Activated T-cell treated with anti-CD3 and anti-CD28 coated beads, Interleukin-2, amount 50 U/mL, for 72 hours (primary cell): ENCODE measurements at places on chromosomes 11 and 22.
A peak's percentile ranks its signal among the peaks of the same experiment; 100 is the strongest.

- H3K4me1 ChIP-seq = peaks cover 66% of the 10 kb centered on the region
- no peak overlapping the region for H3K27ac ChIP-seq
- DNase-seq = no peak
- H3K27me3 ChIP-seq = peaks cover 4% of the 10 kb centered on the region
- H3K4me3 ChIP-seq = no peak overlapping the region
- no peaks in the 10 kb centered on the region for H3K36me3 ChIP-seq
Observed at GRCh38 chr11:128575961-128576350, 11.4 kb downstream of the ETS1 start.

DNA sequence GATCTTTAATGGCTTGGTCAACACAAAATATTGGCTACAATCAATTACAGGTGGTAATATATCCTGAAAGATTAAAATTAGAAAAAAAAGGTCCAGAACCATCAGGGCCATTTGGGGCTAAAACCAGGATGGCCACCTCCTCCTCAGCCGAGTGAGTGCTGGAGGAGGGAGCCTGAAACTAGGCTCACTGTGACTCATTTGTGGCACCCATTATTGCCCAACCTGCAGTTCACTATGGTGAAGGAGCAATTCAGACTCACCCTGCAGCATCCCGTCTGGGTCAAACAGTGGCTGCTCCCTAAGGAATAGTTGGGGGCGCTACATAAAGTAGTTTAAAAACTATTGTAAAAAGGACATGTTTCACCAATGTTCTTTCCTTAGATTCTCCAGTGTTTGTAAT, 60.7 kb downstream of the GLYATL1 start:
- no peak for DNase-seq
- no peaks in the 10 kb centered on the region for H3K36me3 ChIP-seq
- no peaks in the 10 kb centered on the region for H3K4me1 ChIP-seq
- H3K27ac ChIP-seq = no peak overlapping the region
- H3K27me3 ChIP-seq = no peaks in the 10 kb centered on the region
- no peak overlapping the region for H3K4me3 ChIP-seq

DNA sequence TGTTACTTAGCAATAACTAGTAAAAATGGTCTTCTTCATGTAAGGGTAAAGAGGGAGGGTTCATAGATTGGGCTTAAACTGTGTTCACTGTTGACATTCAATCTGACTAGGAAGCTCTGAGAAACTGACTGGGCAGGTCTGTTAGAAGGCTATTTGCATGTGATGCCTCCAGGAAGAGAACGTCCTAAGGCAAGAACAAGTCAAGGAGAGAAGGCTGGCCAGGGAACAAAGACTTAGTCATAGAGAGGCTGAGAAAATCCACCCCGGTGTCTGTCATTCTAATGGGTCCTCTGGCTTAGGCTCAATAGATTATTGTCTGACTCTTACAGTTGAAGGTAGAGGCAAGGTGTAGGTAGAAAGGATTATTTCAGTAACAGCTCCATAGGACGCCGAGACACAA, 50.3 kb upstream of the CD44 start:
- DNase-seq = no peak
- H3K4me3 ChIP-seq = peak overlapping the region; percentile 18
- no peaks in the 10 kb centered on the region for H3K27me3 ChIP-seq
- peaks cover 55% of the 10 kb centered on the region for H3K4me1 ChIP-seq
- peaks cover 7% of the 10 kb centered on the region for H3K36me3 ChIP-seq
- H3K27ac ChIP-seq = peak overlapping the region; percentile 74

DNA sequence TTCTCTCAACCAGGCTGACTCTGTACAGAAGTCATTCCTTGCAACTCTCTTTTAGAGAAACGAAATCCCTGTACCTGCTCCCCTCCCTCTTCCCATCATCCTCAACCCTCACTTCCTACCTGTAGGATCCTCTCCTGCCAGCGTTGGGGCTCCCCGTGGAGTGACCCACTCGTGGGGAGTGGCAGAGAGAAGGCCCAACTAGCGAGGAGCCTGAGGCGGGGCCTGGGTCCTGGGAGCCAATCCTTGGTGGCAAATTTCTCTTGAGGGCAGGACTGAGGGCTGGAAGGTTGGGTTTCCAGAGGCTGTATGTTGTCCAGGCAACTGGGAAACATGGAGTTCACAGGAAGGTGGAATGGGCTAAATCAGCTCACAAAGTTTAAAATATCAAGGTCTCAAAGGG, 10.4 kb downstream of the NHERF4 start:
- H3K36me3 ChIP-seq = no peaks in the 10 kb centered on the region
- H3K4me1 ChIP-seq = peaks cover 10% of the 10 kb centered on the region
- no peak overlapping the region for H3K27ac ChIP-seq
- no peak for DNase-seq
- H3K4me3 ChIP-seq = no peak overlapping the region
- no peaks in the 10 kb centered on the region for H3K27me3 ChIP-seq

- H3K4me1 ChIP-seq = peaks cover 7% of the 10 kb centered on the region
- peaks cover 2% of the 10 kb centered on the region for H3K36me3 ChIP-seq
- H3K27me3 ChIP-seq = no peaks in the 10 kb centered on the region
- H3K4me3 ChIP-seq = no peak overlapping the region
Observed at GRCh38 chr11:65404210-65404609, 17.8 kb downstream of the FRMD8 start.

DNA sequence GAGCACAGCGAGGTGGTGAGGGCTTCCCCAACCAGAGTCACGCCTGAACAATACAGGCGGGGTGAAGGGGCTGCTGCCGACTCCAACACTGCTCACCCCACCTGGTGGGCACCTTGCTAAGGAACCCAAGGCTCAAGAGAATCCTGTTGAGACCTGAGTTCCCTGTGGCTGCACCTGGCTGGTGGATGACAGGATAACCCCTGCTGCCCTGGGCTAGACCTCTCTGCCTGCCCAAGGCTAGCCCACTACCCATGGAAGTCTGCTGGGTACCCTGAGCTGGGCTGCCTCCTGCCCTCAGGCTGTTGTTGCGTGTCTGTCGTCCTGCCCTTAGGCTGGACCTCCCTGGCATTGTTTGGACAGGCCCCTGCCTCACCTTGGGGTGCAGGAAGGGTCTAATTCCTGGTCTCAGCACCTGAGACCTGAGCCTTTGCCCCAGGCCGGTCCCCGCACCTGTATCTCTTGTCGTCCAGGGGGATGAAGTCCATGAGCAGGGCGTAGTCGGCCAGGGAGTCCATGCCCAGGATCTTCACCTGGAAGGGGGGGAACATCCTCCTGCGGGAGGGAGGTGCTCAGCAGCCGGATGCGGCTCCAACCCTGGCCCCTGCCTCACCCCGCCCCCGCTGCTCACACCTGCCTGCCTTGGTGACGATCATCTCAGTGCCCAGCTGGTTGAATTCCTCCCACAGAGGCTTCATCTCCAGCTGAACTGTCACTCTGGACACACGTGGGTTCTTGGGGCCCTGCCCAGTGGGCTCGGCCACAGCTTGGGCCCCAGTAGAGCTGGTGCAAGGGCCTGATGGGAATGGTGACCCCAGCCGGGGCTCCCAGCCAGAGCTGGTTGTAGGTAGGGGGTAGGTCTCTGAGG, 4.9 kb upstream of the NUDT8 start:
- no peaks in the 10 kb centered on the region for H3K27me3 ChIP-seq
- no peak overlapping the region for H3K27ac ChIP-seq
- no peak for DNase-seq
- no peaks in the 10 kb centered on the region for H3K36me3 ChIP-seq

GRCh38 chr11:71504531-71504930, 22.5 kb upstream of the KRTAP5-7 start:
- DNase-seq = no peak
- H3K36me3 ChIP-seq = peaks cover 23% of the 10 kb centered on the region
- H3K27ac ChIP-seq = no peak overlapping the region
- no peak overlapping the region for H3K4me3 ChIP-seq

DNA sequence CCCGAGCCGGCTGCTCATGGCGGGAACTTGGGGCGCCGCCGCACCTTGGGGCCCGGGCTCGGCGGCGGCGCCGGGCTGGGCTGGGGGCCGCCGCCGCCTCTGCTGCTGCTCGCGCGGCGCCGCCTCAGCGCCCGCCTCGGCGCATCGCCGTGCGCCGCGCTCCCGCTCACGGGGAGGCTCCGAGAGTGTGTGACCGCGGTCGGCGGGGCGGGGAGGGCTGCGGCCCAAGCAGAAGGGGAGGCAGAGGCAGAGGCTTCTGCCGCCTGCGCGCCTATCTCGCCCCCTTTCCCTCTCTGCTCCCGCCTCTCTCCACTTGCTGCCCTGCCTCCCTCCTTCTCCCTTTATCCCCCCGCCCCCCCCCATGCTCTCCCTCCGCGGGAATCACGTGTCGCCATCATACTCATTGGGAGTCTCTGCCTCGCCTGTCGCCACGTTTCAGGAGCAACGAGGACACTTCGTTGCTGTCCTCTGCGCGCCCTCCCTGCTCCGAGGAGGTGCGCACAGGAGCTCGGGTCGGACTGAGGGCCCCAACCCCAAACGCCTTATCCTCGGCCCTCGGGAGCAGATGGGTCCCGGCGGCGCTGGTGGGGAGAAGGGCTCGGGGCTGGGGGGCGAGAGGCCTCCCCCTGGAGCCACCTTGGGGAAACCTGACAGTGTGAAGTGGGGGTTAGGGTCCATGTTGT, at the start of gene GUCY1A2:
Gene GUCY1A2 (minus strand): TSS at position 258 of the 683 bp plus-strand sequence. CDS start 421 bp downstream, outside the sequence.
- peaks cover 5% of the 10 kb centered on the region for H3K4me1 ChIP-seq
- peaks cover 2% of the 10 kb centered on the region for H3K36me3 ChIP-seq
- peak within 1 kb of the TSS; percentile 71 for H3K4me3 ChIP-seq
- H3K27ac ChIP-seq = no peak within 1 kb of the TSS
- no peak for DNase-seq

DNA sequence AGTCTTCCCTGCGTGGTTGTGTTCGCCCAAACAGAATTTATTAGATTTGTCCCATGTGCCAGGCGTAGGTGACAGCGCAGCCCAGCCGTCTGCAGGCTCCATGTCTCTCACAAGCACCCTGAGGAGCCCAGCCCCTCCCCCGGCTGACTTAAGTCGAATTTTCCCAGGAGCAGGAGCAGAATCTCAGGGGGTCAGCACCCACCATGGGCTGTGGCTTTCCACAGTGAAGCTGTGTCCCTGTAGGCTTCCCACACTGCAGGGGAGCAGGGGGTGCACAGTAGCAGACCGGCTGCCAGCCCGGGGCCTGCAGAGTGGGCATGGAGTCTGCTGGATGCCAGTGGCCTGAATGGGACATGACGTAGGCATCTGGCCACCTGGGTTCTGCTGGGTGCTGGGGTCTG, 16.0 kb downstream of the PARVG start:
- H3K4me1 ChIP-seq = peaks cover 33% of the 10 kb centered on the region
- H3K27me3 ChIP-seq = no peaks in the 10 kb centered on the region
- DNase-seq = no peak
- peaks cover 13% of the 10 kb centered on the region for H3K36me3 ChIP-seq

DNA sequence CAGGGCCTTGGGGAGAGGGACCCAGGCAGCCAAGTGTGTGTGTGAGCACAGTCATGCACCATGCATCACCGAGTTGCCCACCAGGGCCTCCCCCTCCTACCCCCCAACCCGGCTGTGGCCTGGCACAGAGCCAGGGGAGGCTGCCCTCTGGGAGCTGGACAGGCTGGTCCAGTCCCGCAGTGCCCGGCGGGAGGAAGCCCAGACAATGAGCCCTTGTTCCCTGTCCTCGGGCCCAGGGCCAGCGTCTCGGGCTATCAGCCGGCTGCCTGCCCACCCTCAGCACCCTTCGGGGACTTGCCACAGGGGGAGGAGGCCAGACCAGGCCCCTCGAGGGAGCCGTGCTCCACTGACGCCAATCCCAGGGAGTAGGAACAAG, 4.5 kb downstream of the LRRC75B start:
- no peak overlapping the region for H3K4me3 ChIP-seq
- no peaks in the 10 kb centered on the region for H3K36me3 ChIP-seq
- no peak for DNase-seq
- H3K4me1 ChIP-seq = no peaks in the 10 kb centered on the region
